ENCODE measurements at places on chromosomes 5 and 9. TPM values are rescaled to one million over a fixed set of nuclear protein-coding genes. Genes with fewer than 3 reads are reported as not detected.

Gene RNF183
- polyA plus RNA-seq = 0.24 TPM

Gene STK32A
- polyA plus RNA-seq = 5.2 TPM

Gene IDNK
- 21.6 TPM for polyA plus RNA-seq

Gene SPINK13
- 2.1 TPM for polyA plus RNA-seq

Gene MUSK
- polyA plus RNA-seq = 0.08 TPM

Gene FCN1
- 3.1 TPM for polyA plus RNA-seq

DNA sequence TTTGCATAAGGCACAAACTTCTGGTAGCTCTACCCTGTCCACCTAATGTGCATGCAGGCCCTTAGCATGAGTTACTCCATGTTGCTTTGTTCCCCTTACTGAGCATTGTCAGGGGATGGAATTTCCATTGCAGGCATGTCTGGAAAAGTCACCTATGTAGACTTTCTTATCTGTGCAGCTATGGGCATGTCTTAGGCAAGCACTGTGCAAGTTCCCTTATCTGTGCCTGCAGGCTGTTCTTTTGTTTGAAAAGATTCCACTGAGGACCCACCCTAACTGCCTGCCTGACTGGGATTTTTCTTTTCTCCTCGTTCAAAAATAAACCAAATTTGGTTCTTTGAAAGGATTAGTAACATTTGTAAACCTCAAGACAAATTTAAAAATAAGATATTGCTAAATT lies 587.0 kb downstream of the CDH18 start:
- DNase-seq = no peak

DNA sequence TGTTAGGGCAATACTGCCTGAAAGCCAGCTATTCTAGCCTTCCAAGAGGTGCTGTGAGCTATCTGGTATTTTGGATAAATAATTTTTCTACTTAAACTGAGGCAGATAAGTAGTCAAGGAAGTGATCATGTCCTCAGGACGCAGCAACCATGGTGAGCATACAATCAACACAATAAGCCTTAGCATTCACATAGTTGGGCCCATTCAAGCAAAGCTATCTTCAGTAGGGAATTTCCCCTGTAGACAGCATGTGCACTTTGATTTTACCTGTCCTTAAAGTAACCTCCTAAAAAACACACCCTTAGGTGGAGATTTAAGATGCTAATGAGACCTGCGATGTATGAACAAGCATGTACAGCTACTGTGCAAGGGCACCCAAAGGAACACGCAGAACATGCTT lies 76.2 kb upstream of the HCN1 start:
- DNase-seq = no peak

GRCh38 chr9:91837981-91838731 lies 111.9 kb downstream of the ROR2 start:
- DNase-seq = peak; percentile 97

- no peak for DNase-seq
Observed at GRCh38 chr9:71183251-71183650, 61.8 kb upstream of the TRPM3 start.

DNA sequence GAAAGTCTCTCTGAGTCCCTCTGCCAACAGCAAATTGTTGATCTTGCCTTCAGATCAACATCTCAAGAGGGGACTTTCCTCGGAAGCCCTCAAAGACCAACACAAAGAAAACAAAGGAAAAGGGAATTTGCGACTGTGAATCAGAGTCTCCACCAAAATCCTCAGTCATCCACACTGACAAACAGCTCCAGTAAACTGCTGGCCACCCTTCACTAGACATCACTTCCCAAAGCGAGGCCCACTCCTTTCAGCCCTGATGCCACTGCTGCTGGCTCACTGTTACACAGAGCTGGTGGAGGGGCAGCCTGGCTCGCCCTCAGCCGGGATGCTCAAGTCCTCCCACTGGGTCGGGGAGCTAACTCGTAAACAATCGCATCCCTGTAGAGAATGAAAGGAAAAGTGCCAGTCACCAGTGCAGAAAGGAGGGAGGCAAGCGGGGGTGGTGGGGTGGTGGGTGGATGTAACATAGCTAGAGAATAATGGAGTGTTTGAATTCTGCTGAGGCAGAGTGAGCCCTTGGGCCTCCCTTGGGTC lies 1.3 kb downstream of the FGF1 start:
- DNase-seq = no peak

DNA sequence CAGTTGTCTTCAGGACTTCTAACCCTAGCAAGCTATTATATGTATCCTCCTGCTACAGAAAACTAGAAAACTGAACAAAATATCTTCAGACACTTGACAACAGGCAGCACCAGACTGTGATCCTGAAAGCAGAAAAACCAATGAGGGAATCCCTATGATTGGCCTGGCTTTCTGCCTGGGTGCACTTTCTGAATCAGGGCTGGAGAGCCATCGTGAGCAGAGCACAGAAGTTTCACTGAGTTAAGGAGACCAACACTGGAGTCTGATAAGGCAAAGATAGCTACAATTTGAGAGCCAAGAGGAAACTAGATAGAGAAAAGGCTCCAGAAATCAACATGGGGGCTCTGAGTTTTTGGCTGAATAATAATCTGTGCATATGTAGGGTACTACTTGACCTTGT lies 106.5 kb downstream of the FANCC start:
- no peak for DNase-seq

GRCh38 chr5:159928122-159928909 lies 12.0 kb downstream of the ADRA1B start:
- peak; percentile 69 for DNase-seq

- DNase-seq = peak; percentile 23
Observed at GRCh38 chr5:171629628-171630349, 155.8 kb upstream of the SMIM23 start.

DNA sequence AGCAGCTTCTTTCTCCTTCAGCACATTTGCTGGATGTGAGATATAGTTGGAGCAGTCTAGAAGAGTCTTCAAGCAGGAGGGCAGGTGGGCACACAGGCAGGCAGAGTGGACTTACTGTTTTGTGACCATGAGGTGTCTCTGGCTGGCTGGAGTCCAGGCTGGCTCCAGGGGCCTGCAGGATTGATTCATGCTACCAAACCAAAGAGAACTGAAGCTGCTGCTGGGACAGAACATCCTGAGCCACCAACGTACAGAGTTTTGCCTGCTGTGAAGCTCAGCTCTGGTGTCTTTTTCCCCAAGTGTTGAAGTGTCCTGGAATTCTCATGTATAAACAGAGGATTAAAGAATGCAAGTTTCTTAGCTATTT lies 45.7 kb downstream of the CYSTM1 start:
- DNase-seq = no peak

DNA sequence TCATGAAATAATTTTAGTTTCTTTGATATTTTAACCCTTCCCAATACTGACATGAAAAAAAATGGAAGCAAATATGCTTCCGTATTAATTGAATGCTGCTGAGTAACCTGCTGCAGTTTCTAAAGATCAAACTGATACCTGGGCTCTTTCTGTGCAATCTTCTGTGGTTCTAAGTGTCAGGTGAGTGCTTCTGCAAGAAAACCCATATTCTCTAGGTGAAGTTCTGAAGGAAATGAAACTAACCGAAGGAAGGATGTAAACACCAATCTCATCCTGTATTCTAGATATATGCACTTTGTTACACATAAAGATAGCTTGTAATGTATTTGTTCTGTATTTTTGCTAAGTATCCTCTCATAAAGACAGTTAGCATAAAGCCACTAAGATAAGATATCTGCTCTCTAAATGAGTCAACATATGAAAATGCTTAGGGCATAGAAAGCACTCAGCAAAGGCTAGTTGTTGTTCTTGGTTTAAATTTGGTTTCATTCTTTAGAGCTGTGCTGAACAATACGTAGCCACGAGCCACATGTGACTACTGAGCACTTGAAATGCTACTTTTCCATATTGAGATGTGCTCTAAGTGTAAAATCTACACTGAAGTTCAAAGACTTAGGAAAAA lies 52.0 kb downstream of the ITGA2 start:
- no peak for DNase-seq

DNA sequence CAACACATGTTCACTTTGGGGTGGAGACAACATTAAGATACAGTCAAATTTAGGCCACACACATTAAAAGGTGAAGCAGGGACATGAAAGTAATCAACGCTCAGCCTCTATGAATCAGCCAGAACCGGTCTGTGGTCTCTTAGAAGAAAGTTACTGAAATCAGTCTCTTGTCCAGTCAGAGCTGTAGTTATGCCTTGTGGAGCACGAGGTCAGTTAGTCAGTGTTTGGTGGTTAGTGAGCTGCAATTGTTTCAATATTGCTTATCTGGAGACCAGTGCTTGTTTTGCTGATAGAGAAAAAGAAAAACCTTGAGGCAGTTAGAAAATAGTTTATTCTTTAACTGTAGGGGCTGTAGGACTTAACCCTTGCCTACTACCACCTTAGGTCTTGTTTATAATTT lies 157.8 kb upstream of the RASEF start:
- no peak for DNase-seq

- DNase-seq = no peak
Observed at GRCh38 chr5:90994796-90995195, 388.3 kb downstream of the ARRDC3 start.

- no peak for DNase-seq
Observed at GRCh38 chr9:13446286-13446937, 166.9 kb upstream of the MPDZ start.

DNA sequence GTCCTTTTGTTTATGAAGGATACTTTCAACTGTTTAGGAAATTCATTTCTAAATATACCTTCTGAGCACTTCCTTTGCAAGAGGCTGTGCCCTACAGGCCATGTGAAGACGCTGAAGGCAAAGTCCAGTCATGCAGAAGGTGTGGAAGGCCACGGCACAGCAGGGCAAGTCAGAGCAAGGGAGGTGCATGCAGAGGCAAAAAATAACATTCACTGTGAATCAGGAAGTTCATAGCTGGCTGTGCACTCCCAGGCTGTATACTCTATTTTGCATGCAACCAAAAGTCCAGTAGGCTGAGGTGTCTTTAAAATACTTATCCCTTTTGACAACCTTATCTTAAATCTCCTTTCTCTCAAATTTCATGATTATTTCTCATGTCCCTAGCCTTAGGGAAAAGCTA lies 50.3 kb downstream of the GNAQ start:
- DNase-seq = peak; percentile 64

DNA sequence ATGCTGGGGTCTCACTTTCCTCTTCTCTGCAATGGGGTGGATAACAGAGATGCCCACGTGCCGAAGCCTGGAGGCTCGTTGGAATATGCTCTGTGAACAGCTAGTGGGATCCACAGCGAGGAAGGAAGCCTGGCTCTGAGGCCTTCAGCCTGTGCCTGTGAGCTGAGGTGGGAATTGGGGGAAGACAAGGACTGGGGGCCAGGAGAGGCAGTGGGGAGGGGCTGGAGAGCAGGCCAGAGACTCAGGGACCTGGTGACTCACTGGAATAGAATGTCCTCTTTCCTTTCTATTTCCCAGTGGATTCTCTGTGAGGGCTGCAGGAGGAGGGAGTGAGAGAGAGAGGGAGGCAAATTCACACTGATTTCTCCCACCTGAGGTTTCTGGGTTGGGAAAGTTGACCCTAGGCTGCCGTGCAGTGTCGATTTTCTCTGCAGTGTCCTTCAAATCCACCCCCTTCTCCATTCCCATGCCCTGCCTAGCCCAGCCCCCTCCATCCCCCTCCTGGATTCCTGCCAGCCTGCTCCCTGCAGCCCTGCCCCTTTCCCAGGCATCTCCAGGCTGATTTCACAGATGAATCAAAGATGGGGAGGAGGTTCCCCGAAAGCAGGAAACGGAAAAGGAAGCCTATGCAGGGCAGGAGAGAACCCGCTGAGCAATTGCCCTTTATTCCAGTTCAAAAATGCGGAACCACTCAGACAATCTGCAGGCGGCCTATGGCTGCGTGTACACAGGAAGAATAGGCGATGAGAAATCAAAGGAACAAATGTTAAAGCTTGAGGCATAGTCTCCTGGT lies 1.4 kb upstream of the SPAAR start:
- DNase-seq = peak; percentile 74

GRCh38 chr5:14438195-14438606 lies 143.4 kb upstream of the OTULINL start:
- DNase-seq = no peak

- DNase-seq = no peak
Observed at GRCh38 chr9:123470121-123470782, 114.3 kb downstream of the CRB2 start.

- DNase-seq = no peak
Observed at GRCh38 chr5:62920856-62921255, 342.2 kb downstream of the LRRC70 start.

DNA sequence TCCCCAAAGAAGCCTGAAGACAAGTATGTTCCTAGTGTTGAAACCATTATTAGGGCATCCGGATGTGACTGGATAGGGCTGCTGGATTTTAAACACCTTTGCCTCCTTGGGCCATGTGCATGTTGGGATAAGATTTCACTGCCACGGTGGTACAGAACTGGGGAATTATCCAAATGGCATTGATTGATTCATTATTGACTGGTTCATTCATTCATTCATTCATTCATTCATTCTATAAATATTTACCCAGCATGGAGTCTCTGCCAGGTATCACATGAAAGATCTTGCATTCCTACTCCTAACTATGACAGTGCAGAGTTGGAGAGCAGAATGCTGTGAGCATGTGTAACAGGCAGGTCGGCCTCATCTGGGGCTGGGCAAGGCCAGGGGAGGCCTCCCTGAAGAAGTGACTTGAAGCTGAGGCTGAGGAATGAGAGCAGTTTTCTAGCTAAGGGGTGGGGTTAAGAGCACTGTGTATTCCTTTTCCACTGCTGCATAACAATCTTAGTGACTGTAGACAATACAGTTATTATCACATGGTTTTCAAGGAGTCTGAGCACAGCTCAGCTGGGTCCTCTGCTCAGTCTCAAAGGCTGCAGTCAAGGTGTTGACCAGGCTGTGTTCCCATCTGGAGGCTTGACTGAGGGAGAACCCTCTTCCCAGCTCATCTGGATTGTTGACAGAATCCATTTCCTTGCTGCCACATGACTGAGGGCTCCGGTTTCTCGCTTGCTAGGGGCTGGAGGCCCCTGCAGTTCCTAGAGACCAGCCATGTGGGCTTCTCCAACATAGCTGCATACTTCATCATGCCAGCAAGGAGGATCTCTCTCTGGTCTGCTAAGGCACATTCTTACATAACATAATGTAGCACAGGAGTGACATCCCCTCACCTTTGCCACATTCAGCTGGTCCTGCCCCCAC lies 35.7 kb downstream of the AK8 start:
- no peak for DNase-seq

- DNase-seq = peak; percentile 28
Observed at GRCh38 chr5:119541716-119542115, 87.6 kb upstream of the FAM170A start.

DNA sequence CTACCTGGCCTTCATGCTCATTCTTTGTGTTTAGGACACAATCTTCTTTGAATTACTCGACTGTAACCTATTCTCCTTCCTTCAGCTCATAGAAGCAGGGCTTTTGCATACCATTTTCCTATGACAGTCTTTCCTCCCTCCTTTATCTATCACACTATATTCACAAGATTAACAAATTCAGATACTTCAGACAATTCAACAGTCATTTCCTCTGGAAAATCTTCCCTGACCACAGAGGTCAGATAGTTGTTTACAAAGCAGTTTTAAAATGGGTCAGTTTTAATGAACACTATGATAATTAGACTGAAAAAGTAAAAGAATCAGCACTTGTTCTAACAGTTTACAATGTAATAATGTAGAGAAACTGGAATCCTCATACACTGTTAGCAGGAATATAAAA lies 4.3 kb downstream of the CAAP1 start:
- DNase-seq = no peak

GRCh38 chr9:131299346-131299960 lies 9.9 kb downstream of the PLPP7 start:
- no peak for DNase-seq

All from adrenal gland (tissue), 19 donors.